ENCODE measurements at places on chromosomes 6 and 20.

- DNase-seq, result no peak
Observed at GRCh38 chr6:8352335-8352965, 82.9 kb downstream of the SLC35B3 start.

- DNase-seq, result no peak
Observed at GRCh38 chr6:3252369-3252768, 6.4 kb upstream of the PSMG4 start.

DNA sequence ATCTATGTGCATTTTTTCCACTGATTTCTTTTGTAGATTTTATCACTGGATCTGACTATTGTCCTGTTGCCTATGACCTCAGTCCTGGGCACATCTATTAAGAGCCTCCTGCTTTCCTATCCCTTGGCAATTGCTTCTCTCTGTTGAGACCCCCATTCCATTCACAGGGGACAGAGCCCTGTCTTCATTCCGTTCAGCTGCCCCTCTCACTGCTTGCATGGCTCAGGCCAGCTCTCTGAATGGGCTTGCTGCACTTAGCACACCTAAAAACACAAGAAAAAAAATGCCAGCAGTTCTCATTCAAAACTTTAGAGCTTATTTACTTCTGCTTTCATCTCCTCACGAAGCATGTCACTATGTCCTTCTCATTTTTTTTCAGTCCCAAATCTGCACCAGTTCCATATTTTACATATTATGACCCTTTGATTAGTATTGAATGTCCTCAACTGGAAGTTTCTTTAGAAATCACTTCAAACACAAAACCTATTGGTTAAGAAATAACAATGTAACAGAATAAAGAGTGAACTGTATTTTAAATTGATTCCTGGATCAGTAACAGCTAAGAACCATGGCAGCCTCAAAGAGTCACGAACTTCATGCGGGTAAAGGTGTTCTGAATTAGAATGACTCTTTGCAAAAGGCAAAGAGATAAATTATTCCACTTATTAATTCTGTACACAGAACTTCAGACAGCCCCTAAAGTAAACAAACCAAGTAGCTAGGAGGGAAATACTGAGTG lies 616.5 kb downstream of the C6orf118 start:
- DNase-seq, result no peak

DNA sequence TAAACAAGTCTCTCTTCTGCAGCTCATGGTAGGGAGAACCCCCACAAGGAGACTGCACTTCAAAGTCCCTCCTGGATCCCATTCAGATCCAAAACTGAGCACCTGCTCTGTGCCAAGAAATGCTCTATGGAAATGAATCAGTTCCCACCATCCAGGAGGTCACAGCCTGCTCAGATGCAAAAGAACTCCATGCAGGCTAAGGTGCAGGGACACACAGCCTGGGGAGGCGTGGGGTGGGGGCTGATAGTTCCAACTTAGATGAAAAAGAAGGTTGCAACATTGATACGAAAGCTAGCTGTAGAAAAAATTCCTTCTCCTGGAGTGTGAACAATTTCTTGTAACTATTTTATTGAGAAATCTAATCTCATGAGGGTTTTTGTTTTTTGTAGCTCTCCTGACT lies 111.0 kb upstream of the TMEM170B start:
- DNase-seq, result no peak

GRCh38 chr6:31202259-31203166 lies 32.0 kb upstream of the POU5F1 start:
- no peak for DNase-seq

GRCh38 chr6:53347921-53348370 lies 804 bp downstream of the ELOVL5 start:
- peak; percentile 33 for DNase-seq

GRCh38 chr6:14871221-14871620 lies 374.6 kb upstream of the JARID2 start:
- no peak for DNase-seq

DNA sequence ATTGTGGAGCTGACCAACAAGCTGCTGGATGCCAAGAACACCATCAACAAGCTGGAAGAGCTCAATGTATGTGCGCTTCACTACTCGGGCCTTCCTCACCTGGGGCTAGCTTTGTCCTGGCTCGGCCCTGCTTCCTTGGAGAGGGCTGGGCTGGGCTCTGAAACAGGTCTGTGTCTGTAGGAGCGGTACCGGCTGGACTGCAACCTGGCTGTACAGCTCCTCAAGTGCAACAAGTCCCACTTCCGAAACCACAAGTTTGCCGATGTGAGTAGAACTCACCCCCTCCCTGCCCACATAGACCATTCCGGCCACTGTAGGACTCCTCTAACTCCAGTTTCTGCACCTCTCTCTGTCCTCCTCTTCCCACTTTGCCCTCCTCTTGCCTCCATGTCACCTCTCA lies 6.7 kb downstream of the LRRC73 start:
- no peak for DNase-seq

DNA sequence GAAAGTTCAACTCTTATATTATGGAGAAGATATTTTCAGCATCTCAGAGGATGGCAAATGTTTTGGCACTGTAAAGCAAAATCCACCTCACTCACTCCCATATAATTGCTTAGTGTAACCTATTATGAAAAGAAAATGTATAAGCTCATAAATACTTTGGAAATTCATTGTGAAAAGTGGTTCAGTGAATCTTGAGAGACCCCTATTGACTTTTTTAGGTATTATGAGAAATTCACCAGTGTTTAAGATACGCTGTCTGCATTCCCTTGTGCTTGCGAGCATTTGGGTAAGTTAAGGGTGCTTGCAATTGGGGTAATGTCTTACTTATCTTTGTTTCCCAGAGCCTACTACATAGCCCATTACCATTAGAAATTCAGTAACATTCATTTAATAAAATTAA lies 66.3 kb upstream of the BMP5 start:
- no peak for DNase-seq

GRCh38 chr6:43604174-43604573 lies 24.9 kb downstream of the GTPBP2 start:
- DNase-seq, result peak; percentile 39

DNA sequence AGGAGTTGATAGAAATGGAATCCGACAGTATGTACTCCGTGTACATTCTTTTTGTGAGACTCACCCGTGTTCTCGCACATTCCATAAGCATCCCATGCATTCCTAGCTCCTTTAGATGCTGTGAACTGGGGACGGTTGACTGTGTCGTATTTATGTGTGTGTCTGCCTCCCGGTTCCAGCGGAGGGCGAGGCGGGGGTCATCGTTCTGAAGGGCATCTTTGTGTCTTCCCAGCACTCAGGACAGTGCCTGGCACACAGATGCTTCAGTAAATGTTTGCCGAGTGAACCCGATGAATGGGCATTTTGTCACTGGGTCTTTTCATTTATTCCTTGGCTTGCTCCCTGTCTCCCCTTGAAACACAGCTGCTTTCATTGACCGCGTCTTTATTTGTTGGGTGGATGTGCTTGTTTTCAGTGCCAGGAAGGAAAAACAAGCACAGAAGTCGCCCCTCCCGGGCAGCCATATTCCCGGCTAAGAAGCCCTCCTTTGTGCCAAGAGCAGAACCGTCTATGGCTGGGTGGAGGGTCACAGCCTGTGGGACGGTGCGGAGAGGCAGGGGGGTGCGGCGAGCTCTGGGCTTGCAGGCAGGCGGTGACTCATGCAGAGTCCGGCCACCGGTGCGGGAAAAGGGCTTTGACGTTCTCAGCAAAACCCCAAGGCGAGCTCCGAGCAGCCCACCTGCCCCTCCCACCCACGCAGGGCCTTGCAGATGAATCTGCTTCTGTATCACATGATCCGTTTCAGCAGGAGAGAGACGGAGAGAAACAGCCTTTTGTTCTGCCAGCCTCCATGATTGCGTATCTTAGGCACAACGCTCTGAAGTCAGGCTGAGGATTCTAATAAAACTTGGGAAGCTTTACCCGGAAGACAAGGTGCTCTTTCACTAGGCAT lies 11.2 kb upstream of the PSMG4 start:
- peak; percentile 82 for DNase-seq

- peak; percentile 28 for DNase-seq
Observed at GRCh38 chr6:148175550-148176188, 167.0 kb upstream of the SASH1 start.

DNA sequence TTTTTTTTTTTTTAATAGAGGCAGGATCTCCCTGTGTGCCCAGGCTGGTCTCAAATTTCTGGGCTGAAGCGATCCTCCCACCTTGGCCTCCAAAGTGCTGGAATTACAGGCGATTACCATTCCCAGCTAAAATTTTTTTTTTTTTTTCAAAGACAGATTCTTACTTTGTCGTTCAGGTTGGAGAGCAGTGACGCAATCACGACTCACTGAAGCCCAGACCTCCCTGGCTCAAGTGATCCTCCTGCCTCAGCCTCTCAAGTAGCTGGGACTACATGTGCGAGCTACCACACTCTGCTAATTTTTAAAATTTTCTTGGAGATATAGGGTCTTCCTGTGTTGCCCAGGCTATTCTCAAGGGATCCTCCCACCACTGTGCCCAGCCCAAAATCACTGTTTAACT lies 58.0 kb upstream of the MYO6 start:
- DNase-seq, result no peak

DNA sequence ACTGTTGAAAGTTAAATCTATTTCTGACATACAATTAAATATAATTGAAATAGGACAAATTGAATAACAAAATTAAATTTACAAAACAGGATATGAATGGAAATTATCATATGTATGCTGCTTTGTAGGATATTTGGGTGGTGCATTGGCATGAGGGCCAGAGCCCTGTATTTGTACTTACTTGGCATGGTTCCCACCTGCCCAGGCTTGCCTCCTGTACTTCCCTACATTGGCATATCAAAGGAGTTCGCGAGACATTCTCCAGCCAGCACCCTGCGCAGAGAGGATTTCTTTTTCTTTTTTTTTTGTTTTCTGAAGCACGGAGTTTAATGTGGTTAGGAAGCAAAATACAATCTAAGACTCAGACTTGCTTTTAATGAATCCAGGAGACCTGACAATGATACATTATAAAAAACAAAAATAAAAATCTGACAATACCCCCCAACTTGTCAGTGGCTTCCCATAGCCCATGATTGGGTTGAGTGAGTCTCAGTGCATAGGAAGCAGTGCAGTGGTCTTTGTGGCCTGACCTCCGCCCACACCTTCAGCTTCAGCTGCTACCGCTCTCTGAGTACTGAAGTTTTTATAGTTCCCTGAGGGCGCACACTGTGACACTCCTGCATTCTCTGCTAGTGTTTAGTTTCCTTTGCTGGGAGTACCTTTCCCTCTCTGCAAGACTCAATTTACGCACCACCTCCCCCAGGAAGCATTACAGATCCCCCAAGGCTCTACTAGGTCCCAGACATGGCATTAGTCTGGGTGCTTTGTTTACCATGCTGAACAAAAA lies 440.8 kb downstream of the UTRN start:
- no peak for DNase-seq

DNA sequence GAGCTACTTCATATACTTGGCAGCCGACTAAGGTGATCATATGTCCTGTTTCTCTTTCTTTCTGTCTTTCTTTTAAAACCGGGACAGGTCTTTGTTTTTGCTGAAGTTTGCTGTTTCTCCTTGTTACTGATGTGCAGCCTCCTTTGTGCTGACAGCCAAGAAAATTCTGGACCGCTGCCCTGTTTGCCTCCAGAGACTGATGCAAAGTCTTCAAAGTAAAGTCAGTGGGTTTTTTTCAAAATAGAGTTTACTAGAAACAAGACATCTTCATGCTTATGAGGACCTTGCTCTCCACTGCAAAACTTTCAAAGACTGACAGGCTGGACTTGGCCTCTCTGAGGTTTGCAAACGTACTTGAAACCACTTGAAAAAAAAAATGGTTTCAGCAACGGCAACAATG lies 510.5 kb upstream of the MAP3K7 start:
- no peak for DNase-seq
